Stimulated activated CD8-positive, alpha-beta memory T cell treated with anti-CD3 and anti-CD28 coated beads, Interleukin-4, amount 100 ng/mL, for 1 hour (primary cell): ENCODE measurements at places on chromosomes 13 and 19.

DNA sequence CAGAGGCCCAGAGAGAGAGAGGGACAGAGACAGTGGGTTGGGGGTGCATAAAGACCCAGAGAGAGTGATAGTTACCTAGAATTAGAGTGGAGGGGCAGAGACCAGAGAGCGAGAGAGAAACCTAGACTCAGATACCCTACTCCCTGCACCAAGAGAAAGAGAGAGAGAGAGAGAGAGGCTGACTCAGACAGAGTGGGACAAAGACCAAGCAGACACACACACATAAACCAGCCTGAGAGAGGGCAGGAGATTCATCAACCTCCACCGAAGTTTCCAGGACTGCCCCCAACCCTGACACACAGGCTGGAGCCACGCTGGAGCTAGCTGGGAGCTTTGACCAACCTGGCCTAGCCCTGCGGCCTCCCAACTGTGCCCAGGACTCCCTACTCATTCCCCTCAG, 12.9 kb downstream of the SYT3 start:
- no peak for DNase-seq

DNA sequence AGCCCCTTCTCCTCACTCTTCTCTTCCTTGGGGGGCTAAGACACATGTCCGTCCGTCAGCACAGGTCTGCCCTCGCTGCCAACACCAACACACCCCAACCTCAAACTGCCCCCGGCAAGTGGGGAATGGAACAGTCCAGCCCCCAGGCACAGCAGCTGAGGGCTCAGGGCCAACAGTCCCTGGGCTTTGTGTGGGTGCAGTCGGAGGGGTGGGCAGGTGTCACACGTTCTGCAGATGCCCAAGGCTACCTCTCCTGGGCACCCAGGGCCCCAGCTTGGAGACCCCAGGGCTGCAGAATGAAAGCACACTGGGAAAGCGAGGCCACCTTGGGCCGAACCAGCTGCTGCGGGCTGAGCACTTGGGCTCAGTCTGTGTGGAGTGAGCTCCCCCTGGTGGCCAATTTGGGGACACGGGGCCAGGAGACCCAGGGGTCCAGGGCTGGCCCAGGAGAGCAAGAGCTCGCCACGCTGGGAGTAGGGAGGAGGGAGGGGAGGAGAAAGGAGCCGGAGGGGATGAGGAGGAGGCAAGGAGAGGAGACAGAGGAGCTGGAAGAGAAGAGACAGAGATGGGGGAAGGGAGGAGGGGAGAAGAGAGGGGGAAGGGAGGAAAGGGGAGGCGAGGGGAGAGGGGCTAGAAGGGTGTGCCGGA, 14.0 kb upstream of the ATP8B3 start:
- peak; percentile 64 for DNase-seq

- no peak for DNase-seq
Measured at GRCh38 chr19:57267291-57267690, 13.0 kb upstream of the ZNF460 start.

GRCh38 chr19:17865364-17866311, 5.9 kb downstream of the RPL18A start:
- DNase-seq, result no peak
